HepG2 (cell line): ENCODE measurements at places on chromosomes 11 and 22. TPM values are rescaled to one million over a fixed set of nuclear protein-coding genes. Genes with fewer than 3 reads are reported as not detected.

DNA sequence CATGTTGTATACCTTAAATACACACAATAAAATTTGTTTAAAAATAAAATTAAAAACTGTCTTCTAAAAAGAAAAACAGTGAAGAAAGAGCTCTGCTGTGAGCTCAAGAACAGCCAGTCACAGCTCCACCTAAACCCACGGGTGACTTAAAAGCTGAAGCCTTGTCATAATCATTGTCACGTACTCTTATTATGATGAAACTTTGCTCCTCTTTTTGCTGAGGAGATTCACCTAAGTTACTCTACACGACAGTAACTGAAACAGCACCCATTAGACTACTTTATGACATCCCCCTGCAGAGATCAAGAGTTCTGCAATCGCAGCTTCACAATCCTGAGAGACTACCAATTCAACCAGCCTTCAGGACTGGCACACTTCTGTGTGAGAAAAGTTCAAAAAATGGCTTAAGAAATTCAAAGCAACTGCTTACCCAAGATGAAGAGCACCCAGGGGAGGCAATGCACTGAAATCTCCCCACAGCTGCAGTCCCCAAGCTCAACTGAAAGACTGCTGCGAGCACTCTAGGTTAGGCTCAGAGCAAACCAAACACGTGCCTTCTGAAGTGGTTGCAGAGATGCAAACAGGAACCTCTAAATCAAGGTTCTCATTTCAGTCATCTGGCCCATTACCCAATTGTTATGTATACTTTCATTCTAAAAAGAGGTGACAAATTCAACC, at the start of gene JAML:
Gene JAML, minus strand, starts transcription at position 501 of the 678 bp plus-strand sequence. CDS start 10,145 bp downstream, outside the sequence.
- peaks cover 12% of the 10 kb centered on the region for H3K4me1 ChIP-seq
- DNase-seq: no peak
- peaks cover 5% of the 10 kb centered on the region; the same call in 1 of the 3 replicates for H3K36me3 ChIP-seq
- no peaks in the 10 kb centered on the region for H3K27me3 ChIP-seq

DNA sequence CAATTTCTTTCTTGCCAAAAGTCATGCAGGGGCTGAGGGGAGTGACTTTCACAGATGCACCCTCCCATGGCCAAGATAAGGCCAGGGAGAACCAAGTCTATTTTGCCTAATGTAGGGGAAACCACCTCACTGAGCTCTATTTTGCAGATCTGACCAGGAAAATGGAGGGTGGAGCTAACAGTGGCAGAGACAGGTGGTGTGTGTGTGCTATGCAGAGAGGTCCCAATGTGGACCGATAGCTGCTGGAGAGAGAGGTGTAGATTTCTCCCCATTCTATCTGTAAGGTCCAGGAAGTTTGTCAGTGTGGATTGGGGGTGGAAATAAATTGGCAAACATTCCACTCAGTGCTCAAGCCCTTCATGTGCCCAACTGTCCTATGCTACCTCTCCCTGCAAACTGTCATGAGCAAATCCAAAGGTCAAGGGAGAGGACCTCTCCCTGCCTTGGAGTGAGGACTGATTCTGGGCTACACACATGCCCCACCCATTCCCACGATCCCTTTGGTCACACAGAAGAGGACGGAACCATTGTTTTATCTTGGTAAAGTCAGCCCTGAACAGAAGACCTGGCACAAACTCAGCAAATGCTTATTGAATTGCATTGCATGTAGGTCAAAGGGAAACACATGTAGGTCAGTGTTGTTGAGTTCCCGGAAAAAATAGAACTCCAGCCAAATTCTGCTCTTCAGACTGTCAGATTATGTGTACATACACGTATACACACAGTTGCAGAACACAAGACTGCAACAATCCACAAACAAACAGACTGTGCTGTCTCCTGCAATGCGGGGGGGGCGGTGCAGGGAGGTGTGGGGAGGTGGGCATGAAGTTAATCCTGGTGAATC, 65.9 kb downstream of the C11orf58 start:
- H3K27me3 ChIP-seq: no peaks in the 10 kb centered on the region
- H3K27ac ChIP-seq: peak overlapping the region; percentile 59
- H3K36me3 ChIP-seq: peaks cover 24% of the 10 kb centered on the region
- DNase-seq: peak; percentile 90

GRCh38 chr11:69387409-69387885, 93.5 kb downstream of the MYEOV start:
- 0 out of 2 replicates have a peak, but pooled peaks cover 10% of the 10 kb centered on the region for H3K4me1 ChIP-seq
- H3K4me3 ChIP-seq: no peak overlapping the region
- H3K36me3 ChIP-seq: no peaks in the 10 kb centered on the region
- no peak for DNase-seq

The OR2AG1 gene
- not detected in 2 replicates for total RNA-seq

The CRYBB1 gene
- total RNA-seq: not detected in 2 replicates

The AIFM3 gene
- 11.0 and 15.3 TPM in 2 replicates for total RNA-seq

The LRRC74B gene
- not detected in 2 replicates for total RNA-seq
